ENCODE measurements at places on chromosomes 12 and 14. TPM values are rescaled to one million over a fixed set of nuclear protein-coding genes. Genes with fewer than 3 reads are reported as not detected.

Gene PRKAB1
- 39.4 TPM for polyA plus RNA-seq

Gene SIRT4
- 1.2 TPM for polyA plus RNA-seq

Gene HCAR2
- polyA plus RNA-seq: 1.8 TPM

Gene HEBP1
- 79.4 TPM for polyA plus RNA-seq

Gene GZMH
- polyA plus RNA-seq: 8.5 TPM

DNA sequence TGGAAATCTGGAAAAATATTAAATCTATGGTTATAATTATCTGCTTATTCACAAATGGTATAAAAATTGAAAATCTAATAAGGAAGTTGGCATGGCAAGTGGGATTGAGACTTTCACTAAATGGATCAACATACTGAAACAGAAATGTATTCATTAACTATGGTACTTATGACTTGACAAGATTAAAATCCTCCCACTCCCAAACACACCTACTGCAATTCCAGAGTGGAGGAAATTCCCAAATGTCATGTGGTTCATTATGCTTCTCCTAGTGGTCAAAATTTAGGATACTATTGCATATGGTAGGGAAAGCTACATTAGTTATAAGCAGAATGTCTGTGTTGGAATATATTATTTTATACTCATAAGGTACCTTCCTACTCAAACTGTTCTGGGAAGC is 265.3 kb upstream of the PRICKLE1 start:
- no peak for DNase-seq

Data from spleen (tissue), 13 donors.